ENCODE measurements at places on chromosomes 6 and 20.

DNA sequence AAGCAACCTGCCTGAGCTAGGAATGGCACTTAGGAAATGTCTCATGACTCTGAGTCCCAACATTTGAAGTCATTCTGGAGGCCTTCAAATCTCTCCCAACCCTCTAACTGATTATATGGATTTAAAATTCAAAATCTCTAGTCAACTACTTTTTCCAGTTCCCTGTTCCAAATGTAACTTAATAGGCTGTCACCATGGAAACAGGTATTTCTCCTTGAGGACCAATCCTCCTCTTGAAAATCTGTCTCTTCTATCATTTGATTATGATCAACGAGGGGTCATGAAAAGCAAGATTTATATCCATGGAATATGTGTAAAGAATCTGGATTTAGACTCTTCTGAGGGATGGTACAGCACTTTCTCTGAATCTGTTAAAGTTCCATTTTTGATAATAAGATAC is 127.3 kb upstream of the DTNBP1 start:
- DNase-seq: no peak

- no peak for DNase-seq
These were observed 303.1 kb downstream of the HAO1 start for GRCh38 chr20:7637184-7637583.

DNA sequence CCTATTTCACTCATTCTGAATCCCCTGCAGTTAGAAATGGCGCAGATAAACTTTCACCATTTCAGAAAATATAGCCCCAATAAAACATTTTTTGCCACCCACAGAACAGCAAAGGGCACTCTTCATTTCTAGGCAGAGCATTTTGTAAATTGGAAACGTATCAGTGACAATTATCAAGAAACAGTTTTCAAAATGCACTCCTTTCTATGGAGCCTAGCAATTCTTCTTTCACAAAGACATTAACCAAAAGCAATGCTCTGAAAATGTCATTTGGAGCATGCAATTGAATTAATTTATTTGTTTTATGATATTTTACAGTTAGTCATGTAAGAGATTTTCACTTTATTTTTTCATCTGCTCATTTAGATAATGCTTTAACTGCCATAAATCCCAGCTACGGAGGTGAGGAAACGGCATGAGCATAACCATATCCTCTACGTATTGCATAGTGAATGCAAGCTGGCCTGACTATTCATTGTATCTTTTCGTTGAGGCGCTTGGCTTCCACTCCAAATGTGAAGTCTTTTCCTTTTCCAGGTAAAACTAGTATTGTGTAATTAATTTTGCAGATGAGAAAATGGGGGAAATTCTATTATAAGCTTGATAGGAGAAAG is 813.4 kb downstream of the C6orf118 start:
- no peak for DNase-seq

DNA sequence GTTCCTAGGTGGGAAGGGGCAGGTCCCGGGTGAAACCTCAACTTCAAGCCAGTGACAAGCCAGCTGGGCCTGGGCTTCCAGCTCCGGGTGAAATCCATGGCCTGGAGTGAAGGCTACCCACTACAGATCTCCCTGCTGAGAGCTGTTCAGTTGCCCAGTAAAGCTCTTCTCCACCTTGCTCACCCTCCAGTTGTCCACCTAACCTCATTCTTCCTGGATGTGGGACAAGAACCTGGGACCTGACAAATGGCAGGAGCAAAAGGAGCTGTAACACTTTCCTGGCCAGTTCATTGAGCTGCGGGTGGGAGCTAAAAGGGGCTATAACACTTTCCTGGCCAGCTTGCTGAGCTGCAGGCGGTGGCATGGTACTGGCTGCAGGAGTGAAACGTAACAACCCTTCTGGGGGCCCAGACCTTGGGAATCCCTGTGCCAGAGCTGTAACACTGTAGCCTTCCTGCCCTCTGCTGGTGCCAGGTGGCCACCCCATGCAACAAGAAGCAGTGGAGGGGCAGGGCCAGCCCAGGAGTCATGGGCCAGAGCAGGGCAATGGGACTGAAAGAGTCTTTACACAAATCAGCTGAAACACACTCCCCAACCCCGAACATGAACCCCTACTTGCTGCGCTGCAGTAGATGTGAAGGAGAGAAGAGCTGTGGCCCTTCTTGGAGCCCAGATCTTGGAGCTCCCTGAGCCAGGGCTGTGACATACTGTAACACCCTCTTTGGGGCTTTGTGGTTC is 3.6 kb upstream of the HINT3 start:
- no peak for DNase-seq

DNA sequence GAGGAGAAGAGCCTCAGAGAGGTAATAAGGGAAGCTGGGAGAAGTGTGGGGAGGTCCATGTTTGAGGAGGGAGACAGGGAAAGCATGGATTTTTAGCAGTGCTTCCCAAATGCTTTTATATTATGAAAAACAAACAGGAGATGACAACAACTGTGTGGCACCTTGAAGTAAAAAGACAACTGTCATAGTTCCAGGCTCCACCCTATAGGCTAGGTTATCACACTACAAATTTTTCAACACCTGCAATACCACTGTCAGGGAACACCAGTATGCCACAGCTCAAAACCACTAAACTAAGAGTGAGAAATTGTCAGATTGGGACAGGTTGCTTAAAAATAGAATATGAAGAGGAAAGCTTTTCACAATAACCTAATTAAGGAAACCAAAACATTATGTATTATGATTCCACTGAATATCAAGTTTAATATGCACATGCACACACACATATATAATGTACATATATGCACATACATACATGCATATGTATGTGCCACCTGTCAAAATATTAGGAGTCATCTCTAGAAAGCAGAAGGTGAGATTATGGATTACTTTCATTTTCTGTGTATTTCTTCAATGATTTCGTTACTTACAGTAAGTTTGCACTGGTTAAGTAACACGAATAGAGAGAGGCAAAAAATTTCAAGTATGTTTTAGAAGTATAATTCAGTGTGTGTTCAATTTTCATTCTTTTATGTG is 261.2 kb downstream of the PTPRK start:
- no peak for DNase-seq

DNA sequence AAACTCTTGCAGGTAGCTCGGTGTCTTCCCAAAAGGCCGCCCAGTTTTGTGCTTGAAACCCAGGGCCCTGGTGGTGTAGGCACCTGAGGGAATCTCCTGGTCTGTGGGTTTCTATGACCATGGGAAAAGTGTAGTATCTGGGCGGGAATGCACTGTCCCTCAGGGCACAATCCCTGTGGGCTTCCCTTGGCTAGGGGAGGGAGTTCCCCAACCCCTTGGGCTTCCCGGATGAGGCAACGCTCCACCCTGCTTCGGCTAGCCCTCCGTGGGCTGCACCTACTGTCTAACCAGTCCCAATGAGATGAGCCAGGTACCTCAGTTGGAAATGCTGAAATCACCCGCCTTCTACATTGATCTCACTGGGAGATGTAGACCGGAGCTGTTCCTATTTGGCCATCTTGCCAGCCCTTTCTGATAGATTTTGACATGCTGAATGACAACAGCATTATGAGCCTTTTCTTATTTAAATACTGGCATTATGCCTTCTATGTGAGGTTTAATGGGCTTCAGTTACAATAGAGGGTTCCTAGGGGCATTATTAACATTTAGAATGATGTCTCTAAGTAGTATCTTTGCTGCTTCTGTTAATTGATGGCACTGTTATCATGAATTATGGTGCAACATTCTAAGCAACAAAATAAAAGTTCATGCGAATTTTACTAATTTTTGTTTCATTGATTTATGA is 133.7 kb upstream of the FLRT3 start:
- DNase-seq: no peak

GRCh38 chr6:20467437-20467836 is 65.8 kb downstream of the E2F3 start:
- no peak for DNase-seq

- DNase-seq: no peak
These were observed 26.6 kb upstream of the ADGRF4 start for GRCh38 chr6:47671777-47672176.

DNA sequence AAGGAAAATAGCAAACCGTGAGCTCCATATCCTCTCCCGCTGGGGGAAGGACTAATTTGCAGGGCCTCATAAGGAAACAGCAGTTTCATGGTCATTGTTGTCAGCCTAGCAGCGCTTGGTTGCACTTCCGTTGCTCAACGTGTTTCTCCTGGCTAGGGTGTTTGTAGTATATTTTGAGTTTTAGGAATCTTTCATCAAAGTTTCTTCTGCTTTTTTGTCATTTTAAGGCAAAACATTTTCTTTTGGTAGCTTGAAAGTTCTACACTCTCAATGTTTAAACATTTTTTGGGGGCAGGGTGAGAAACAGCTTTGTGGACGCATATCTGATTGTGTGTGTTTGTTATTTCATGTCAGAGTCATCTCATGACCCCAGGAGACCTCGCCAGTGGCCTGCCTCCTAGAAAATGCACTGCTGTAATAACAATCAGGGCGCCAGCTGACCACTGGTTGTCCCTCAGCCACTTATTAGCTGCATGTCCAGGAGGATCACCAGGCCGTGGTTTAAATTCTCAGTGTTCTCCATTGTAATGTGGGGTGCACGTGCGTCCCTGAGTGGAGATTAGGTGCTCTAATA is 20.6 kb downstream of the JARID2 start:
- no peak for DNase-seq

GRCh38 chr20:19185083-19185482 is 27.4 kb upstream of the SLC24A3 start:
- no peak for DNase-seq

- DNase-seq: no peak
These were observed 39.7 kb upstream of the LRFN2 start for GRCh38 chr6:40626886-40627285.

GRCh38 chr6:3328796-3329195 is 70.0 kb downstream of the PSMG4 start:
- no peak for DNase-seq

- no peak for DNase-seq
These were observed 732 bp downstream of the HRH3 start for GRCh38 chr20:62219101-62219991.

DNA sequence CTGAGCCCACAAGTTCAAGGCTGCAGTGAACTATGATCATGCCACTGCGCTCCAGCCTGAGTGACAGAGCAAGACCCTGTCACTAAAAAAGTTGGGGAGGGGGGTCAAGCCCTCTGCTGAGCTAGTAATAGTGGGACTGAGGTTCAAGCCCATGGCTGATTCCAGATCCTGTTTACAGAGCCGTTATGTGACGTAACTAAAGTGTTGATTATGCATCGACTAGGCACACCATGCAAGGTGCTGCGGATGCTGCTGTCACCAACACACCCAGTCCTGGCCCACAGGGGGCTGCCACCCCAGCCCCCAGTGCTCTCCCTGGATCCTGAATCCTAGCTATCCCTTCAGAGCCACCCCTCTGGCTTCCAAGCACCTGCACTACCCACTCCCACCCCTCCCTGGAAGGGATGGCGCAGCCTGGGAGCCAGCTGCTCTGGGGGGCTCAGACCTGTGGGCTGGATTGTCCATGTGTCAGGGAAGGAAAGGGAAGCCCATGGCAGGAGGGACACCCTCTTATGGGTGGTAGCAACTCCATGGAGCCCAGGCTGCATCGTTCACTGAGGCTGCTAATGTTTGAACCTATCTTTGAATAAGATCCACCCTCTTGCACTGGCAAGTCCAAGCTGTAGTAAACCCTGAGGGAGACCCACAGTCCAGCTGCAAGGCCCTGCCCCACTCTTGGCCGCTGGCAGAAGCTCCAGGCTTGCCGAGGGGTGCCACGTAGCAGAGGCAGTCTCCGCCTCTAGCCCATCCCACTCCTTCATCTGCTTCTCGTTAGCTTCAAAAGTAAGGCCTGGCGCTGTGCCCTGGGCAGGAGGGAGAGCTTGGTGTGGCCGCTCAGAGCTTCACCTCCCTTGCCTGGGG is 95.0 kb downstream of the SNX5 start:
- no peak for DNase-seq

DNA sequence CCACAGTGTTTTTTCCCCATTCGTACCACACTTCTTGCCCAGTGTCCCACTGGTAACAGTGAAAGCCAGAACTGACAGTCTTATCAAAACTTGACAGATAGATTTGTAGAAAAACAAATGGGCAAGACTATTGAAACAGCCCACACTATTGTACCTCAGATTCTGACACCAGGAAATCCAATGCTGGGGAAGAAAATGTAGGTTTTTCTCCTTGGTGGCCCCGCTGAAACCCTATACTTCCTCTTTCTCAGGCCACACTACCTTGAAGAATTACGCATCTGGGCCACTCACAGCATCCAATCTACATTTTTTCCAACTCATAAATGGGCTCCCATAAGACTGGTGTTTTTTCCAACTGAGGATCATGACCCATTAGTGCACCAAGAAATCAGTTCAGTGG is 90.9 kb upstream of the HDDC2 start:
- DNase-seq: no peak

DNA sequence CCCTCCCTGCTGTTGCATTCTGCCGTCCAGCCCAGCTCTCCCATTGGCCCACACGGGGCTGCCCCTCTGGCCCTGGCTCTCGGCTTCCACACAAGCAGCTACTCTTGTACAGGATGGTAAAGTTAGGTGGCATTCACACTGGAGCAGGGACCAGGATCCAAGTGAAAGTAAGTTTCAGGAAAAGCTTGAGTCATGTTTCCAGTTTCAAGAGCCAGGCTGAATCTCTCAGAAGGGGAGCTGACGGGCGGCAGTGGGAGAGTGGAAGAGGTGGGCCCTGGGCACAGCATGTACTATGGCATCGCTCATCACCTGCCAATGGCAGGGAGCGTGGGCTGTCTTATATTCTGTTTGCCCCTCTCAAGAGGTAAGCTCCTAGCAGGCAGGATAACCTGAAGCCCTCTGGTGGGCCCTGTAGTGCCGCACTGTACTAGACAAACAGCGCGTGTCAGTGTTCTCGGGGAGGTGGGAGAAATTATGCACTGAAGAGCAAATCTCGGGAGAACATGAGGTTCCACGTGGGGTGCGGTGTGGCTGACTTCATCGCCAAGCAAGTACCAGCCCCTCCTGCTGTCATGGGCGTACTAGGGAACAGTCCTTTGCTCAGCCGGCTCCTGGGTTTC is 241.5 kb downstream of the NRN1 start:
- DNase-seq: no peak

DNA sequence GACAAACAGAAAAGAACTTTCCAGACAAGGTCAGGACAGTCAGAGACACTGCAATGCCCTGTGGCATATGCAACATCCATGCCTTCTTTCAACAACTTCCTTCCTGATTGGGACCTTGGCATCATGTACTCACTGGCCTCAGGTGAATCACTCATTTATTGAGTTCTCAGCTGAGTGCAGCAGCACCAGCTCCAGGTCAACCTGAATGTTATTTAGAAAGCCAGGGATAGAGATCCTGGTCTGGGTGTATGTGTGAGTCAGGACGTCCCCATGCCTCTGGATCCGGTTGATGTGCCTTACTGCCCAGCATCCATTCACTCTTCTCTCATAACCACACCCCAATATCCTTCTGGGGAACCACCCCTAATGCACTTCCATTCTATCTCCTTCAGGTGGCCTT is 54.4 kb downstream of the SNRNP48 start:
- no peak for DNase-seq

- no peak for DNase-seq
These were observed 234.4 kb downstream of the SYNE1 start for GRCh38 chr6:152402791-152403190.

- DNase-seq: no peak
These were observed 161.1 kb upstream of the CARMIL1 start for GRCh38 chr6:25118038-25118437.

Data from activated CD8-positive, alpha-beta memory T cell treated with anti-CD3 and anti-CD28 coated beads, Interleukin-2, amount 50 U/mL, for 48 hours (primary cell).